Activated CD4-positive, alpha-beta T cell treated with anti-CD3 and anti-CD28 coated beads, Interleukin-2, amount 50 U/mL, for 24 hours (primary cell): ENCODE measurements at places on chromosomes 1 and 21.
A peak's percentile ranks its signal among the peaks of the same experiment; 100 is the strongest.

GRCh38 chr1:36109041-36109679 lies 15.9 kb downstream of the COL8A2 start:
- DNase-seq, result no peak

DNA sequence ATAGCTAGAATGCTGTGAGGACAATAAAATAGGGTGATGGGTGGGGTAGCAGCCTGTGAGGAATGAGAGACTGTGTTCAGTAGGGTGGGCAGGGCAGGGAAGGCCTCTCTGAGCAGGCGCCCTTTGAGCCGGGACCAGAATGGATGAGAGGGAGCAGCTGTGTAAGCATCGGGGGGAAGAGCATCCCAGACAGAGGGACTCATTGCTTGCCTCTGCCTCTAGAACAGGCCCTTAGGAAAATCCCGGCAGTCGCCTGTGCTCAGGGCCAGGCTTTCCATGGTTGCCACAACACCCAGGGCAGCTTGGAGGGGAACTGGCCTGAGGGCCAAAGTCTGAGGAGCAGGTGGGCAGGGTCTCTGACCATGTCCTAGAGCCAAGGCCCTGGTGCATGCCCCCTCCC lies 774 bp downstream of the SLC2A7 start:
- DNase-seq, result no peak

DNA sequence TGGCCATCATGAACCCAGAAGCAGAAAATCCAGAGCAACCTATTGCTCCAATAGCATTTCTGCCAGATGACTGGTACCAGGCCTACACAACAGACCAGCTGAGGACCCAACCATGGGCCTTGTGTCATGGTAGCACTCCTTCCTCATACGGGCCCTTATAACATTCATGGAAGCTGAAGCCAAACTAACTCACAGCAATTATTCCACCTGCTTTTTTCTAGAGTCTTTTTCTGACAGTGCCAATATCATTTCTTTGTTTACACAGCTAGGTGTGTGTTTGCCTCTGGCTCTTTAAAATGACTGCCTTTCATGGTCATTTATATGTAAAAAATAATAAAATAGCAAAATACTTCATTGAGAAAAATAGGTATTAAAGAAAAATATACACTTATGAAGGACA lies 3.9 kb upstream of the WDR64 start:
- no peak for DNase-seq

GRCh38 chr1:234927971-234928640 lies 200.5 kb downstream of the TOMM20 start:
- no peak for DNase-seq

DNA sequence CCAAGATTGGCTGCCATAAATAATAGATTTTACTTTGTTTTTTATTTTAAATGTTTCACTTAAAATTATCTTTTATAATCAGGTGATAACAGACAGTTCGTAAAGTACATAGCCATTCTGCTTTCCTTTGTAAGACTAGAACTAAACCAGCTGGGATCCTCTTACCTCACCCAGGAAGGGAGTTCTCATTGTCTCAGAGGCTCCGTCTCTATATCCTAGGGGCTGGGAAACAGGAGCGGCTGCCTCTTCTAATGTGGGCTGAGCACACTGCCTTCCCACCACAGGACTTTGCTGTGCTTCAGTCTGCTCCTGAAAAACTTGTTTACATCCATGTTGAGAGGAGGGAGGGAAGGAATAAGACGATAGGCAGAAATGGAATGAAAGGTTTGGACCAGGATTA lies 45.6 kb upstream of the PGD start:
- DNase-seq, result no peak

DNA sequence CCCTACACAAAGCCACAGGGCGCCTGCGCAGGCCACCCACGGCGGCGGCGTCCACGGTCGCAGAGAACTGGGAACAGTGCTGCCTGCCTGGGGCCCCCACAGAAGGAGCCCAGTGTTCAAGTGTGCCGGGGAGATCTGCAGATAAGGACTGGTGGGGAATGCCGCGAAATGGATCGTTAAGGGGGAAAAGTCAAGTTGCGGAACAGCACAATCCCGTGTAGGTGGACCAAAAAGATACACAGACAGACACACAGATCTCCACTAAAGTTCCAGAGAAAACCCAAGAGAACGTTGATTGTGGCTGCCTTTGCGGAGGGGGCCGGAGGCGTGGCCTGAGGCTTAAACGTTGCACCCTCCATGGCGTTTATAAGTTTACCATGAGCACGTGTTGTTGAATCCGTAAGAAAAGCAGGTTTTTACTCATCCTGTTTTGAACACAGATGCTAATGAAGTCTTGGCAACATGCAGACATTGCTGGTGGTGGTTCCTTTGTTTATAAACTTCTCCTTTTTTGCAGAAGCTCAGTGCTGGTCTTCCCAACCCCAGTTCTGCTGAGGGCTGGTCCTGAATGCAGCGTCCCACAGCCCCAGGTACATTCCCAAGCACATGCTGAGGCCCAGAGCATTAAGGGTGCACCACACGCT lies 4.1 kb downstream of the SPATC1L start:
- no peak for DNase-seq

GRCh38 chr1:226118357-226118756 lies 55.8 kb downstream of the H3-3A start:
- no peak for DNase-seq

DNA sequence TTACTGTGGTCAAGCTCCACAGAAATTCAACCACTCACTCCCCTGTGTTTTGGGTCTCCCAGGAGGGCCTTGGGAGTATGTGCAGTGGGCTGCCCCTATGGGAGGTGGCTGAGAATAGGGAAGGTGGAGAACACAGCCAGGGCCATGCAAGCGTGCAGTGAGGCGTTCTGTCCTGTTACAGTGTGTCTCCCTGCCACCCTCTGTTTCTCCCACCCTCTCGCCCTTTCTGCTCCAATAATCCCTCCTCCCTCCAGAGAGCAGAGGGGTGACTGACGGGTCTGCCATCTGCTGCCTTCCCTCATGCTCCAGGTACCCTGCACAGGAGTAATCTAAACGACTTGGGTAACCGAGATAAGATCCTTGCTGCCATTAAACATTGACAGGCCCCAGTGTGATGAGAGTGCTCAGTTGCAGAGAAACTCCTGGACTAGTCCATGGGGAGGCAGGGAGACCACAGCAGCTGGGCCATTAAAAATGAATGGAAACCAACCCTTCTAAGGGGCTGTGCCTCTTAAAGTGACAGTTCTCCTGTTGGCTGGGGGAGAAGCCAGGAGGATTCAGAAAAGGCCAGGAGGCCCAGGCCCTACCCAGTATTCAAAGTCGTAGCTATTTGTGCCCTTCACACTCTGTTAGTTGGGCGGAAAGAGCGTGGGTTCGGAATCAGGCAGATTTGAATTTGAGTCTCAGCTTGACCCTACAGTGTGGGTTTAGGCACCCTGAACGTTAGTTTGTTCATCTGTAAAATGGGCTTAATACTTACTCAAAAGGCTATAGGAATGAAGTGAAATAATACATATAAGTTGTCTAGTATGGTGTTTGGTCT lies 22.4 kb upstream of the BTG2 start:
- DNase-seq, result no peak

GRCh38 chr1:207004931-207005830 lies 27.4 kb downstream of the C1orf116 start:
- DNase-seq, result peak; percentile 25

GRCh38 chr1:214403431-214403830 lies 122.5 kb downstream of the SMYD2 start:
- no peak for DNase-seq

DNA sequence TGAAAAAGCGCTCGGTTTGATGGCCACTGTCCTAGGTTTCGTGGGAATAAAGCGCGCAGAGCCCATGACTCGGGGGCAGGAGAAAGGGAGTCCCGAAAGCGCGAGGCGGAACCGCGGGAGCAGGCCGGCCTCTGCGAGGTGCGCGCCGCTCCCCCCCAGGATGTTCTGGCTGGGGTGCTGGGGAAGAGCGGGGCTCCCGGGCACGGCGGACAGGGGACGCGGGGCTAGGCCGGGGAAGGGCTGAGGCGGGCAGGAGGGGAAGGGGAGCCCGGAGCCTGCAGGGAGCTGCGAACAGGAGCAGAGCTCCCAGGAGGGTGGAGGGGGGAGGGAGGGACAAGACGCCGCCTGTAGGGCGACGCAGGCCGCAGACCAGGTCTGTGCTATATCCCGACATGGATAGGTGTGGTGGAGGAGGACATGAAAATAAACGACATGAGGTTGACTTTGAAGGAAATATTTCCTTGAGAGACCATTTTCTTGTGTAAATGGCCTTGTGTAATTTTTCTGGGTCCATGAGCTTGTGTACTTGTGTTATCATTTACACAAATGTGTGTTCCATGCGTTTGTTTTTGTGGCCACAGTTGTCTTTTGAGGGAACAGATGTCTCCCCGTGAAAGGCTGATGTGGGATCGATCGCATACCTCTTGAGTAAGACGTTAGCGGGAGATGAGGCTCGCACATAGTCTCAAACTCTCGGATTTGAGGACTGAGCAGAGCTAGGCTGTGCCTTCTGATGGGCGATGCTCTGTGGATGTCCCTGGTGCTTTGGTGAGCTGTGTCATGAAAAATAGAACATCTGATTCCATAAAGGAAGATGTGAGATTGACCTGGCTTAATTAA lies 1.3 kb downstream of the PCNT start:
- DNase-seq, result peak; percentile 9

GRCh38 chr1:111563619-111564018 lies 56.0 kb upstream of the RAP1A start:
- DNase-seq, result no peak

DNA sequence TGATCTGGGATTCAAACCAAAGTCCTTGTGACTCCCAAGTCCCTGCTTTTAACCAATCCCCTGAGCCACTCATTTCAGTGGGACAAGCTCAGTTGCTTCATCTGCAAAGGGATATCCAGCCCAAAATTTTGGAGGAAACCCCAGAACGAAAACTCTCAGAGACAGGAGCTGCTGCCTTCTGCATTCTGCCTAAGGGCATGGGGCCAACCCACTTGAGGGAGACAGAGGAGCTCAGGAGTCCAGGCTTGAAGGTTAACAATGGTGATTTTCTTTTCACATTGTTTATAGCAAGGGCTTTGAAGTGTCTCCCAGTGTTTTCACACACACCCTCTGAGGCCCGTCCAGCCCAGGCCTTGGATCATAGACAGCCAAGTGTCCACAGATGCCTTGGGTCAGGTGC lies 148.1 kb upstream of the CTTNBP2NL start:
- no peak for DNase-seq

DNA sequence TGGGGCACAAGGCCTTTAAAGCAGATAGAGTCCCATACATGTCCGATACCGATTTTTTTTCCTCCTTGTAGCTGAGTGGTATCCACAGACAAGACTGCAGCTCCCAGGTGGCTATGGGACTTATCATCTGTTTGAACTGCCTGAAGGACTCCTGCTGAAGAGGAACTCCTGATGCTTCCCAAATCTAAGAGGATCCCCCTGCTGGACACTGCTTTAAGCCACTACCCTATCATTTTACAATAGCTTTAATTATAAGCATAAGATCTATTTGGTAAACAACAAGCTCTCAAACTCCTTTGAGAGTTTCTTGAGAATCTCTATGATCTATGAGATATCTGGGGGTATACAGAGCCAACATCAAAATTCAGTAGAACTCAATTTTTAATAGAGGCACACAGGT lies 11.7 kb downstream of the NDC1 start:
- DNase-seq, result no peak

- no peak for DNase-seq
Measured at GRCh38 chr1:18464665-18465050, 16.1 kb upstream of the KLHDC7A start.

DNA sequence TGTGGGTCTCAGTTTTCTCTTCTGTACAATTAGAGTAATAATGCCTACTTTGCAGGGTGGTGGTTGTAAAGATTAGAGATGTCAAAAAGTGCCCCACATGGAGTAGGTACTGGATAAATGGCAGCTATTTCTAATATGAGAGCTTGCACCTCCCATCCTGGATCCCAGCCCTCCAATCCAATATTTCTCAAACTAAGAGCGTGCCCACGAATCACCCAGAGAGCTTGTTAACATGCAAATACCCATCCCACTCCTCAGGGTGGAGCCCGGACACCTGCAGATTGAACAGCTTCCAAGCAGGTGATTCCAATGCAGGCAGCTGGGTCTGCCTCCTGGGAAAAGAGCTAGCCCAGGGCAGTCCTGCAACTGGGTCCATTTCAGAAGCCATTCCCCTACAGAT lies 33.0 kb downstream of the LRRN2 start:
- no peak for DNase-seq

- no peak for DNase-seq
Measured at GRCh38 chr1:231792634-231793033, 166.0 kb downstream of the DISC1 start.

GRCh38 chr1:47709872-47710231 lies 272.0 kb downstream of the FOXD2 start:
- DNase-seq, result no peak

GRCh38 chr1:40361637-40362036 lies 11.9 kb upstream of the SMAP2 start:
- no peak for DNase-seq

GRCh38 chr1:64553285-64553684 lies 83.4 kb downstream of the CACHD1 start:
- DNase-seq, result no peak

GRCh38 chr1:58155418-58156123 lies 391.0 kb downstream of the OMA1 start:
- no peak for DNase-seq

DNA sequence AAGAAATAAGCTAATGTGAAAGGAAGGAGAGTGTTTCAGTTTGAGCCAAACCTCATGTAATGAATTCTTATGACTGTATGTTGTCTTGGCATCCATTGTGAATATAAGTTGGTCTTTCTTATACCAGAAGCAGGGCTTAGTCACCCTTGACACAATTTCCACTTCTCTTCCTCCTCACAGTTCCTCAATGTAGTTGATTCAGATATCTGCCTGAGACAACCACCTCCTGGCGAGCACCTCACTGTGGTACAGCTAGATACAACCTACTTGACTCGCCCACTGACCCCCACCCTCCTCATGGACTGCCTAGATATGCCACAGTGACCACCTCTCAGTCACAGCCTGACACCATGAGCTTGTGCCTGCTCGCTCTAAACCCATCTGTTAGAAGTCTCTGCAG lies 45.6 kb downstream of the KYAT3 start:
- no peak for DNase-seq

GRCh38 chr21:42672699-42673458 lies 19.5 kb downstream of the PDE9A start:
- DNase-seq, result no peak

DNA sequence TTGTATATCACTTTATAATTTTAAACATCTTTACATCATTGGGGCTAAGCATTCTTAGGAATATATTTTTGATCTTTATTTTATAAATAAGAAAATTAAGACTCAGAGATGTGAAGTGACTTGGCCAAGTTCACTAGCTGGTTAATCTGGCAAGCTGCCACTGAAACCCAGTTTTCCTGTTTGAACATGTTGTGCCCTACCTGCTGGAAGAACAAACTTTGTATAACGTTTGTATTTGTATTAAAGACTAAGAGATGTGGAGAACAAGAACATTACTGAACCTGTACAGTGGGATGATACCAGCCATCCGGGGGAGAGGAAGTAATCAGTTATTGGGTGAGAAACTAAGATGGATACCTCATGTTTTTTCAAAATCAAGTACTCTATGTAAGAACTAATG lies 77.2 kb upstream of the SIPA1L2 start:
- DNase-seq, result no peak

- no peak for DNase-seq
Measured at GRCh38 chr1:178345807-178346206, 151.0 kb downstream of the CLEC20A start.

- DNase-seq, result no peak
Measured at GRCh38 chr1:180971273-180971997, 51.2 kb downstream of the STX6 start.
